NCI-H1436 (cell line): ENCODE measurements at places on chromosomes 2 and 18.

- peak; percentile 85 for DNase-seq
Observed at GRCh38 chr2:73933194-73933593, 6.5 kb downstream of the DGUOK start.

- no peak for DNase-seq
Observed at GRCh38 chr2:128202791-128203190, 111.8 kb downstream of the UGGT1 start.

DNA sequence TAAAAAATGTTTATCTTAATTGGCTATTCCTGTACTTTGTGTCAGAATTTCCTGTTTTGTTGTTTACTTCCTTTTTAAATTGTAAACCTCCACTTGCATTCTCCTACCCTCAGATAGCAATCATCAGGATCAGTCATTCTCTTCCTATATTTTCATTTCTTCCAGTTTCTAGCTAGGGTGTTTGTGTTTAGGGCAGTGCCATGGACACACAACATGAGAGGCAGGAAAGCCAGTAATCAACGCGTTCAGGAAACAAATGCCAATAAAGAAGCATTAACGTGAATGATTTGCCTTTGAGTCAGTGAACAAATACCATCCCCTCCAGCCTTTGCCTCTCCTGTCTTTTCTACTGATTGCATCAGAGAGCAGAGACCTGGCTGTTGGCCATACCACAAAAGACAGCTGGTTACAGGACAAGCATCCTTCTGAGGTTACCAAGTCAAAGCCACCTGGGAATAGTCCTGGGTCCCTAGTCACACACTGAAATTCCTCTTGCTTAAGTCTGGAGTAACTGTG is 56.7 kb upstream of the FHL2 start:
- peak; percentile 49 for DNase-seq

DNA sequence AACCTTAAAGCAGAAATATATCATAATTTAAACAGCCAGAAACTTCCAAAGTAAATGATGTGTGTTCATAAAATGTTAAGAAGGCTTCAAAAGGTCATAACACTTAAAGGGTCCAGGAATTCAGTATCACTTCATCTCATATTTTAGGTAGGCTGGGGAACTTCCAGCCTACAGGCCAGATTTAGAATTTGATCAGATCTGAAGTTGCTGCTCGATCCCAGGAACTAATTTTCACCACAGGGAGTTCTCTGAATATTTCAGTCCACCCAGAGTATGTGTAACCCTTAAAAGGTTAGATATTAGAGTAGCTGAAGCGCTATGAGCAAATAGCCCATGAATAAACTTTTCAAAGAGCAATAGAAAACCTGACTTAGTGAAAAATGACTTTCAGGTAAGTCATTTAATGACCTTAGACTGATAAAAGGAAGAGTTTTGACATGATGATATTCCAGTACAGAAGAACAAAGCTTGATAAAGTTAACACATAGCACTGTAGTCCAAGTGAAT is 1.7 kb downstream of the WIPF1 start:
- no peak for DNase-seq

GRCh38 chr2:216536734-216537210 is 38.1 kb downstream of the RPL37A start:
- DNase-seq = no peak

- no peak for DNase-seq
Observed at GRCh38 chr2:82254728-82255127, 1950.2 kb upstream of the LRRTM1 start.

DNA sequence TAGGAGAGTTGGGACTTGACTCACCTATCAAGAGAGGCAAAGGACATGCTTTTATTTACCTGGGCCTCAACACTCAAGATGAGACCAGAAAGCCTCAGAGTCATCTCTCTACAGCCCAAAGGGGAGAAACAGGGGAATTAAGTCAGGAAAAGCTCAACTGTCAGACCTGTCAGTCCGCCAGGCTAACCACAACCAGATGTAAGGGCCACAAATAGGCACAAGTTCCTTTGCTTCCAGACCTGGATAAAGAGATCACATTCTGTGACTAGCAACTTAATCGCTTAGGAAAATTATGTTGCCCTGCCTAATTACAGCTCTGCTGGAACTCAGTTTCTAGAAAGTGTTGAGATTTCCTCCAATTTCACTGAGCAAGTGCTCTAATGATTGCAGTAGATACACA is 67.9 kb downstream of the ANKRD44 start:
- DNase-seq = no peak
